AG08395 (cell line): ENCODE measurements at places on chromosomes 1 and 21.
A peak's percentile ranks its signal among the peaks of the same experiment; 100 is the strongest.

DNA sequence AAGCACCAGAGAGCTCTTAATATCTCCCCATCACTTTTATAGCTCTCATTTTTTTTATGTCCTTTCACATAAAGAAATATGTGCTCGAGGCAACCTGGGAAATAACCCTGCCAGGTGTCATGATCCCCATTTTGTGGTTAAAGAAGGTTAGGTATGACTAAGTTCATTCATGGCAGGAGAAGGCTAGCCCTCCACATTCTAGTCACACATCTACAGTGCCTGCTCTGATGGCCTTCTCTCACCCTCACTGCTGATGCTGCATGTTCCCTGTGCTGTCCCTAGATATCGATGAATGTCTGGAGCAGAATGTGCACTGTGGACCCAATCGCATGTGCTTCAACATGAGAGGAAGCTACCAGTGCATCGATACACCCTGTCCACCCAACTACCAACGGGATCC is 187.5 kb downstream of the TPR start:
- DNase-seq = no peak

DNA sequence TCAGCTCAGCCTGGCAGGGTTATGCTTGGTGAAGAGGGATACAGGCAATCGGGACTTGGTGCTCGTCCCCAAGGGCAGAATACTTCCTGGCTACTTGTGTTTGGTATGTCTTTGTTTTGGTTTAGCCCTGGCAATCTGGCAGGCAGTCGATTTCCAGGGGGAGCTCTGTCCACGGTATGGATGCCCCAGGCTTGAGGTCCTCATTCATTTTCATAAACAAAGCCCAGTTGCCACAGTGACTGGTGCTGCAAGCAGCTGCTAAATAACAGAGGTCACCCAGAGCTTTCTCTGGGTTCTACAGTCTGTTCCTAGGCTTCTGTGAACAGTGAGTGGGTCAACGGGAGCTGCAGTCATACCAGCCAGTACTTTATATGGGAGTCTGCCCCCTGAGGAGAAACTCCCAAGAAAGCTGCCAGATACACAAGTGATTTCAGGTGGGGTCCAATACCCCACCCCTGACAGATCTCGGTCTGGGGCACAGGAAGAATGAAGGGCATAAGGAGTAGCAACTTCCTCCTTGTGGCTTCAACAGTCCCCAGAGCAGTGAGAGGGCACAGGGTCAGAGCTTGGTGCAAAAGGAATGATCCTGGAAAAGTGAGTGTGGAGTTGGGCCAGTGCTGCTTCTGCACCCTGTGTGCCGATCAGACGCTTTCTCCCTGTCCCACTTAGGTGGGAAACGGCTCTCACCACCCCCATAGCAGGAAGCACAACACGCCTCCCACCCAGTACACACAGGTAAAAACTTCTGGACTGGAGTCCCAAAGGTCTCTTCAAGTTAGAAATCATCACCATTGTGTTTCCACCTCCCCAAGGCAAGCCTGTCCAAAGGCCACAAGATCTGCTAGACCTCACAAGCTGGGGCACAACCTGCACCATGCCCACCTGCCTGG is 55.5 kb downstream of the TGFBR3 start:
- peak; percentile 81 for DNase-seq

- no peak for DNase-seq
Measured at GRCh38 chr1:81715391-81715790, 85.3 kb upstream of the ADGRL2 start.

DNA sequence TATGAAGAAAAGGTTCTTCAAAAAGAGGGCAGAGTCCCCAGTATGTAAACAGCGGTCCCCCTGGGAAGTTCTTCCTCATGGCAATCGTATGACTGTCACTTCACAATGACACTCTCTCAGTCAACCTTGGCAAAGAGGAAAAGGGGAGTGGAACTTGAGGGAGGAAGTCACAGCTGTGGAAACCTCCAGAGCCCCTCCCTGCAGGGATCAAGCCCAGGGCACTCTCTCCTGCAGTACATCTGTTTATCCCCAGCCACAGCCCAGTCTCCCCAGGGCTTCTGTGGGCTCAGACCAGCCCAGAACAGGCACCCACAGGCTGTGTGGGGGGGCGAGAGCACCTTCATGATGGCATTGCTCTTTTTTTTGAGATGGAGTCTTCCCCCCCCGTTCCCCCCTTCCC is 2.0 kb downstream of the ATP13A2 start:
- no peak for DNase-seq

DNA sequence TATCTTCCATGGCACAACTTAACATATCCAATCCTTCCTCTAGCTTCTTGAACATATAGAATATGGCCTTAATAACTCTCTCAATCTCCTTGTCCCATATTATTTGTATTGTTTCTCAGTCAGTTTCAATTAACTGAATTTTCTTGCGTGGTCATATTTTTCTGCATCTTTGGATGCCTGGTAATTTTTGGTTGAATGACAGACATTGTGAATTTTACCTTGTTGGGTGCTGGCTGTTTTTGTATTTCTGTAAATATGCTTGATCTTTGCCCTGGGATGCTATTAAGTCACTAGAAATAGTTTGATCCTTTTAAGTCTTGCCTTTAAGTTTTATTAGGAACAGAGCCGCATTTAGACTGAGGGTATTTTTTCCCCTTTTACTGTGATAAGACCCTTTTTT is 5.9 kb downstream of the SAMD13 start:
- DNase-seq = no peak

DNA sequence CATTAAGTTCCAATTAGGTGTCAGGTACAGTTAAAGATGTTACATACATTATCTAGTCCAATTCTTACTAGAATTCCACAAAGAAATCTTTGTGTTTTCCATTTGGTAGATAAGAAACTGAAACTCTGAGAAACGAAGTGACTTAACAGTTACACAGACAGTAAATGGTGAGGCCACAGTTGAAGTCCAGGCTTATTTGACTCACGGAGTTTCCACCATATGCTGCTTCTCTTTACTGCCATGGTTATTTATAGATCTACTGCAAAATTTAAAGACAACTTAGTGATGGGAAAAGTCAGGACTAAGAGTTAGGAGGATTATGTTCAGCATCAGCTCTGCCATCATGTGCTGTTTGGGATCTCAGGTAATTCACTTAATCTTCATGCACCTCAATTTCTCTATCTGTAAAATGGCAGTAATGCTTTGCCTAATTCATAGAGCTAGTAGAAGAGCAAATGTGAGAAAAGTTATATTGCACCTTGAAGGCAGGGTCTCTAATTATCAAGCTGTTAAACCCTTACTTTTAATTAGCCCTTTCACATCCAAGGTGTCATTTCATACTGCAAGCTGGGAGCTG is 26.2 kb upstream of the SAMSN1 start:
- no peak for DNase-seq

DNA sequence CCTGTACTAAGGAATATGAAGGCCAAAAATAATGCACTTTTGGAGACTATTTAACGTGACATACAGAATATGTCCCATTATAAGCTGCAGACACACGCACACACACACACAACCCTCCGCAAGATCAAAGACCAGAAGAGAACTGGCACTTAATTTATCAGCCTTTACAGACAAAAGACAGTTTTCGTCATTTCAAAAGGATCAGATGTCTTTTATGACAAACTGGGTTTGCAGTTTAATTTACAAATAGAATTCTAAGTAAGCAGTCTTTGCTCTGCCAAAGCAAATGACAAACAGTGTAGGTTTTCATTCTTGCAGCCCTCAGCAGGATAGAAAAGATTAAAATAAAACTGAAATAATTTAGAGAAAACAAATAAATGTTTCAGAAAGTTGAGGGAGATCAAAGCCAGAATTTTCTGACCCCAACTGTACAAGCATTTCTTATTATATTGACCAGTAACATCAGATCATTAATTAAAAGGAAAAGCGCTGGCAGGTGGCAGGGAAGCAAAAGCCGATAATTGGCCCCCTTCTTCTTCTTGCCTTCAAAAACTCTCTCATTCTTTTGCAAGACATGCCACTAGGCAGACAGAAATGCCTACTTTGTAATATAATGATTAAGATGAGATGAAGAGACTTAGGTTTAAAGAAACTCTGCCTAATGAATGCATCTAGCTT is 169.0 kb downstream of the DENND1B start:
- DNase-seq = no peak
